ENCODE measurements at places on chromosomes 12 and 14.

- no peak for DNase-seq
These were observed 91.1 kb downstream of the MYF5 start for GRCh38 chr12:80807640-80808288.

DNA sequence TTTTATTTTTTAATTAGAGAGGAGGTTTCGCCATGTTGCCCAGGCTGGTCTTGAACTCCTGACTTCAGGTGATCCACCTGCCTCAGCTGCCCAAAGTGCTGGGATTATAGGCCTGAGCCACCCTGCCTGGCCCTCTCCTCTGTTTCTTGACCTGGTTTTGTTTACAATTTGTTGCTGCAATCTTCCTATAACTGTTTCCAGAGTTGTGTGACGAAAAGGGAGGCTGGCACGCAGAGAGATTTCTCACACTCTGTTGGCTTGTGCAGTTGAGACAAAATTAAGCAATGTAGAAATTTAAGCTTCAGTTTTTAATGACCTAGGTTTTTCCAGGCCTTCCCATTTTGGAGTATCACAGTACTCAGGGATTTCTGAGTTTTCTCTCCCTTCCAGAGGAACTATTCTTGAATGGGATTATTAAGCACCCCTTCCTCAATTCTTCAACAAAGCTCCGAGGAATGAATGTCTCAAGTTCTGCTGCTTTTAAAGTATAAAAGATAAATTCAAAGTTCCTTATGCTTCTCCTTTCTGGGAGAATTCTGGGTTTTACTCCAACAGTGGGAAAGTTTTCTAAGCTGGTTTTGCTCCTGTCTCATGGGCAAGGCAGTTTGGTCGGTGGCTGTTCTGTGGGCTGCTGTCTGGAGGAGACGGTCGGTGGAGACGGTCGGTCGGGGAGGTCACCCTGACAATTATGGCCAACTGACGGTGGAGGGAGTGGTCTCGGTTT lies 20.4 kb upstream of the FOS start:
- no peak for DNase-seq

GRCh38 chr14:34043627-34044372 lies 92.9 kb upstream of the EGLN3 start:
- DNase-seq, result no peak

- no peak for DNase-seq
These were observed 255.2 kb downstream of the NRXN3 start for GRCh38 chr14:78425330-78425729.

DNA sequence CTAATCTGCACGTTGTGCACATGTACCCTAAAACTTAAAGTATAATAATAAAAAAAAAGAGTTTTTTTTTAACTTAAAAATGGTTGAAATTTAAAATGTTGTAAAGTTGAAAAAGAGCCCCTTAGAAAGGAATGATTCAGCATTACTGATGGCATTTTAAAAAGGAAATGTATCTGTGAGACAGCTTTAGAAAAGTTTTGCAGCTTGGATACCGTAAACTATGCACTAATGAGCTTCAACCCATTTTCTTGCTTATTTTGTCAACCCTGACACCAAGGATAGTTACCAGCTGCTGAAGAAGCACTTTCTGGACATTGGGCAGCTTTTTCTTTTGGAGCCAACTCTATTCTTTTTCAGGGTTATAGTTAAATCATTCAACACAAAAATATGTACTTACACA lies 4.3 kb downstream of the BICD1 start:
- no peak for DNase-seq

GRCh38 chr14:70857496-70857890 lies 48.2 kb upstream of the MAP3K9 start:
- DNase-seq, result no peak

DNA sequence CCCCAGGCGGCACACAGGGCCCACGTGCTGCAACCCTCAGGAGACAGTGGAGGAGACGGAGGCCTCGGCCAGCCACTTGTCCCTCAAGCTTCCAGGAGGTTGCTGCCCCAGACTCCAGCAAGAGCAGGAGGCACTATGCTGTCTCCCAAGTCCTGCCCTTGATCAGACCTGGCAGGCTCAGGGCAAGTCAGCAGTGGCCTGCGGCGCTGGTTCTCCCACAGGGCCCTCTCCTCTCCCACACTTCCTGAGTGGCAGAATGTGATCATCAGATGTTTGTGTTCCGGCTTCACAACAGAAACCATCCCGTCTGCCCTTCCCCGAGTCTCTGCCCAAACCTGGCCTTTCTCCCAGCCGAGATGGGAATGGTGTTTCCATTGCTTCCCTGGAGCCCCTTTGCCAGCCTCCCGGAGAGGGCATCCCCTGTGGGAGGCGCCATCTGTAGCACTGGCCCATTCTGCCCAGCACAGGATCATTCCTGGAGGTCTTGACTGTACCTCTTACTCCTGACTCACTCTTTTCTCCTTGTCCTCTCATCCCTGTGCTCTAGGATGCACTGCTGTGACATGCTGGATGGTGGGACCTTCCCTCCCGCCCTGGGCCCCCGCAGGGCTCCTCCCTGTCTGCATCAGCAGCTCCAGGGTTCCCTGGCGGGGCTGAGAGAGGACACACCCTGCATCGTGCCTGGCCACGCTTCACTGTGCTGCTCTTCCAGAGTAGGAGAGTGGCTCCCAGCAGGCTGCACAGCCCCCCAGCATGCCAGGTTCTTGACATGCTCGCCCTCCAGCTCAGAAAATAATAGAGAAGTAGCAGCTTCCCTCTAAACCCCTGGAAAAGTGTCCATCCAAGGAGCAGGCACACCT lies 114.7 kb upstream of the FKBP4 start:
- DNase-seq, result no peak

GRCh38 chr14:105774001-105774400 lies 247.6 kb downstream of the TMEM121 start:
- DNase-seq, result no peak

- no peak for DNase-seq
These were observed 83.9 kb downstream of the PIK3C2G start for GRCh38 chr12:18345021-18345735.

DNA sequence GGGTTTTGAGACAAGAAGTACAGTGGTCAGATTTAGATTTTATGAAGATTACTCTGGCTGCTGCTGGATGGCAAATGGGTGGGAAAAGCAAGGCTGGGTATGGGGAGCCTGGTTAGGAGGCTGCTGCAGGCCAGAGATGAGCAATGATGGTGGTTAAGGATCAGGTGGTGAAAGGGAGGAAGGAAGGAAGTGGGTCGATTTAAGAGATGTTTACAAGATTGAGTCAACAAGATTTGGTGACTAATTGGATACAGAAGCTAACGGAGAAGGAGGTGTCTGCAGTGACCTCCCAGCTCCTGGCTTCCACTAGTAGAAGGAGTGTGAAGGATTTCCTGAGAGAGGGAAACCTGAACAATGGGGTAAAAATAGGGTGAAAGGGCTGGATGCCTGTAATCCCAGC lies 18.7 kb downstream of the NOS1 start:
- no peak for DNase-seq

- no peak for DNase-seq
These were observed 84.4 kb downstream of the SLC25A47 start for GRCh38 chr14:100407376-100408102.
